Tibial artery (tissue), 4 donors: ENCODE measurements at places on chromosomes 2 and 18.

- H3K27ac ChIP-seq, result peak within 1 kb of the TSS; percentile 99
- no peaks in the 10 kb centered on the region for H3K36me3 ChIP-seq
- H3K4me3 ChIP-seq, result peak within 1 kb of the TSS; percentile 93
- no peaks in the 10 kb centered on the region for H3K27me3 ChIP-seq
These were observed at the start of gene ANXA4 for GRCh38 chr2:69741575-69742321. ANXA4 (plus strand) TSS chr2:69742134; CDS start chr2:69781566, 39,432 bp downstream.

DNA sequence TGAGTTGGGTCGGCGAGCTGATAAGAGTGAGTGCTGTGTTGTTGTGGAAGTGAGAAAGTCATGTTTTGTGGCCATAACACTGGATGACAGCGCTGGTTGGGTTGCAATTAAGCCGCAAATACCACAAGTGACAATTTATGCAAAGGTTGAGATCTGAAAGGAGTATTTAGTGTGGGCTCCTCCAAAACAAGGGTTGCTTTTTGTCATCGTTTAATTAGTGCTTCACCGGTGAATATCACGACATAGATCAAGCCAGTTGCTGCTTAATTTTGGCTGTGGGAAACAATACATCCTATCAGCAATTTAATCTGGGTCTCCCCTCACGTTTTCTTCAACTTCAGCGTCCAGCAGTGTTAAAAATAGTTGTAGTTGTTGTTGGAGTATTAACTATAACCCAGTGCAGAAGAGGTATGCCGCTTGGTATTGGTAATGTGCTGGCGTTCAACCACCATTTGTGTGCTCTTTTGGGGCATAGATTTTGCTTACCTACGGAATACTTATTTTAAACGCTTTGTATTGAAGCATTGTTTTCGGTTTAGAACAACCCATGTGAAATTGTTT lies 662 bp downstream of the ACVR2A start:
- peak overlapping the region; percentile 67 for H3K4me3 ChIP-seq
- no peaks in the 10 kb centered on the region for H3K27me3 ChIP-seq
- peaks cover 7% of the 10 kb centered on the region for H3K4me1 ChIP-seq
- H3K36me3 ChIP-seq, result no peaks in the 10 kb centered on the region

- H3K4me3 ChIP-seq, result no peak overlapping the region
- no peaks in the 10 kb centered on the region for H3K4me1 ChIP-seq
- no peaks in the 10 kb centered on the region for H3K27me3 ChIP-seq
- no peak for DNase-seq
- no peak overlapping the region for H3K27ac ChIP-seq
- no peaks in the 10 kb centered on the region for H3K36me3 ChIP-seq
These were observed 43.7 kb upstream of the MEX3C start for GRCh38 chr18:51241226-51241625.

- peak; percentile 50 for DNase-seq
- no peaks in the 10 kb centered on the region for H3K36me3 ChIP-seq
- no peaks in the 10 kb centered on the region for H3K27me3 ChIP-seq
- peak overlapping the region; percentile 78 for H3K27ac ChIP-seq
- H3K4me1 ChIP-seq, result no peaks in the 10 kb centered on the region
- H3K4me3 ChIP-seq, result peak overlapping the region; percentile 9
These were observed 163.5 kb downstream of the UXS1 start for GRCh38 chr2:106030287-106031268.

- no peak for DNase-seq
- no peak overlapping the region for H3K4me3 ChIP-seq
- H3K36me3 ChIP-seq, result no peaks in the 10 kb centered on the region
- H3K27ac ChIP-seq, result no peak overlapping the region
- H3K4me1 ChIP-seq, result no peaks in the 10 kb centered on the region
- H3K27me3 ChIP-seq, result no peaks in the 10 kb centered on the region
These were observed 63.8 kb downstream of the ARL6IP6 start for GRCh38 chr2:152782171-152782570.

DNA sequence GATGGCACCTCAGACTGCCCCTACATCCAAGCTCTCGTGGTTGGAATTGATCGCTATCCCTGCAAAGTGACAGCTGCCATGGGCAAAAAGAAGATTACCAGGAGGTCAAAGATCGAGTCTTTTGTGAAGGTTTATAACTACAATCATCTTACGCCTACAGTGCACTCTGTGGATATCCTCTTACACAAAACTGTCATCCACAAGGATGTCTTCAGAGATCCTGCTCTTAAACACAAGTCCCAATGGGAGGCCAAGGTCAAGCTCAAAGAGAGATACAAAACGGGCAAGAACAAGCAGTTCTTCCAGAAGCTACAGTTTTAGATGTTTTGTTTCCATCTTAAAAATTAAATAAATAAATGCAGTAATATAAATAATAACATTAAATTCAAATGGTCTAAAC lies 45.4 kb downstream of the INO80D start:
- no peaks in the 10 kb centered on the region for H3K4me1 ChIP-seq
- peaks cover 5% of the 10 kb centered on the region for H3K36me3 ChIP-seq
- H3K4me3 ChIP-seq, result no peak overlapping the region
- no peak overlapping the region for H3K27ac ChIP-seq
- H3K27me3 ChIP-seq, result no peaks in the 10 kb centered on the region

- no peaks in the 10 kb centered on the region for H3K36me3 ChIP-seq
- no peaks in the 10 kb centered on the region for H3K4me1 ChIP-seq
- H3K27me3 ChIP-seq, result no peaks in the 10 kb centered on the region
- H3K27ac ChIP-seq, result no peak overlapping the region
- DNase-seq, result peak; percentile 47
These were observed 31.9 kb upstream of the GALNT14 start for GRCh38 chr2:31170071-31170698.

- DNase-seq, result peak; percentile 27
- no peaks in the 10 kb centered on the region for H3K27me3 ChIP-seq
- no peaks in the 10 kb centered on the region for H3K36me3 ChIP-seq
- H3K4me1 ChIP-seq, result peaks cover 16% of the 10 kb centered on the region
These were observed at the start of gene PLCD4 for GRCh38 chr2:218607436-218608115. PLCD4 (plus strand) TSS chr2:218607899; CDS start chr2:218615740, 7,841 bp downstream.

- no peaks in the 10 kb centered on the region for H3K4me1 ChIP-seq
- no peaks in the 10 kb centered on the region for H3K27me3 ChIP-seq
- H3K27ac ChIP-seq, result no peak overlapping the region
These were observed 199.5 kb upstream of the MEIS1 start for GRCh38 chr2:66235428-66235827.

GRCh38 chr2:63642946-63643345 lies 54.2 kb downstream of the MDH1 start:
- no peak overlapping the region for H3K4me3 ChIP-seq
- H3K27ac ChIP-seq, result no peak overlapping the region
- H3K4me1 ChIP-seq, result no peaks in the 10 kb centered on the region

- no peaks in the 10 kb centered on the region for H3K27me3 ChIP-seq
- no peak for DNase-seq
- H3K4me3 ChIP-seq, result no peak overlapping the region
- H3K27ac ChIP-seq, result no peak overlapping the region
These were observed 460.2 kb upstream of the UBE2E3 start for GRCh38 chr2:180520206-180520605.

GRCh38 chr18:76504749-76505148 lies 9.7 kb upstream of the ZNF516 start:
- no peaks in the 10 kb centered on the region for H3K4me1 ChIP-seq
- no peak overlapping the region for H3K4me3 ChIP-seq
- DNase-seq, result no peak
- H3K36me3 ChIP-seq, result no peaks in the 10 kb centered on the region

- DNase-seq, result peak; percentile 43
- no peak overlapping the region for H3K4me3 ChIP-seq
- no peaks in the 10 kb centered on the region for H3K4me1 ChIP-seq
- no peaks in the 10 kb centered on the region for H3K27me3 ChIP-seq
These were observed 31.8 kb downstream of the HDAC4 start for GRCh38 chr2:239368906-239369552.

DNA sequence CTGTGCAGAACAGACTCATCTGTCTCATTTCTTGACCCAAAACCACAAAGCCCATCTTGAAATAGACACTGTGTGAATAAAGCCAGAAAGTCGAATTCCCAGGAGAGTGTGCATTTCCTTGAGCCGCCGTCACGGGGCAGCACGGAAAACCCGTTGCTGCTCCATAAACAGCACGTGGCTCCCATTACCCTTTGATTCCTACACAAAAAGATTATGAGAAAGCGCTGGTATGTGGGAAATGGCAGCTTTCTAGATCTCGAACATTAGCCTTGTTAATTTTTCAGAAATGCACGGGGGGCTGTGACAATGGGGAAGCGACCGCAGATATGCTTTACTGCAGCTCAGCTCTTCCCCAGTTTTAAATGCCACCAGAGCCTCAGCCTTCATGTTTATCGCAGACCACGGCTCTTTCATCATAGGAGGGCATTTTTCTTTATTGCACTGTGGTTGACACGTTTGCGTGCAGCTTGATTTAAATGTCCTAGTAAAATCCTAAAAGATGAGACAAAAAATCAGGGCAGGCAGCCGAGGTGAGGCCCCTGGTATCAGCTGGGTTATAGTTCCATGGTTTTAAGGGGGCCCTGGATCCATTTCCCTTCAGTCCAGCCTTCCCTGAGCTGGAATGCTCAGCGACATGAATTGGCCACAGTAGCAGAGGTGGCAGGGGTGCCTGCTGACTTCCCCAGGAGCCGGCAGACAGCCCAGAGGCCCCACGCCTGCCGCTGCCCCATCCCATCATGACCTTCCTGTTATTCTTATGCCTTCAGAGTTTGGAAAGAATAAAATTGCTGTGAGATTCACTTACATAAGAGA lies 249.3 kb downstream of the NDUFA10 start:
- no peak for DNase-seq
- peaks cover 10% of the 10 kb centered on the region for H3K4me1 ChIP-seq
- H3K27ac ChIP-seq, result no peak overlapping the region
- no peak overlapping the region for H3K4me3 ChIP-seq

GRCh38 chr18:52190631-52191030 lies 149.4 kb upstream of the DCC start:
- H3K36me3 ChIP-seq, result no peaks in the 10 kb centered on the region
- H3K27ac ChIP-seq, result no peak overlapping the region
- no peak overlapping the region for H3K4me3 ChIP-seq
- no peaks in the 10 kb centered on the region for H3K4me1 ChIP-seq
- no peak for DNase-seq
- no peaks in the 10 kb centered on the region for H3K27me3 ChIP-seq

- no peak for DNase-seq
- H3K36me3 ChIP-seq, result no peaks in the 10 kb centered on the region
- no peaks in the 10 kb centered on the region for H3K4me1 ChIP-seq
- H3K27me3 ChIP-seq, result no peaks in the 10 kb centered on the region
These were observed 124.8 kb downstream of the NUP35 start for GRCh38 chr2:183248866-183249567.

DNA sequence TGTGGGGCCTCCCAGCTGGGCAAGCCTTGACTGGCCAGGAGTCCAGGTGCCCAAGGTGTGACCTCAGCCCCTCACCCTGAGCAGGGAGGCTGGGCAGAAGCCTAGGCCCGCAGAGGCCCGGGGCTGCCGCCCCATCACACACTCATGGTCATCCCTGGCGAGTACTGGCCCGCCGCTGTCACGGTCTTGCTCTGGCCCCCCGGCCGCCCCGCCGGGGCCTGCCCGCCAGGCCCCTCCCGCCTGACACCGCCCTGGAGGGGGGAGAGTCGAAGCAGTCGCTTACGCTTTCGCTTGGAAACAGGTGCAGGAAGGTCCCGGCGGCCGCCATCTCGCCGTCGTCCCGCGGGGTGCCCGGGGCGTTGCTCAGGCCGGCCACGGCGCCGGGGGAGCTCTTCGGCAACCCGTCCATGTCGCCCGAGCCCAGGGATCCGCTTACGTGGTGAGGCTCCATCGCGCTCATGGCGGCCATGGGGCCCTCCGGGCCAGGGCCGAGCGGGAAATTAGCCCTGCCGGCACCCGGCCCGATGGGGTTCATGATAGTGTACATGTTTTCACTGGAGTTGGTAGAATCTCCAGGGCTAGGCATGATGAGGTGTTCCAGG lies 26.6 kb upstream of the ANKRD62 start:
- no peaks in the 10 kb centered on the region for H3K4me1 ChIP-seq
- DNase-seq, result no peak
- H3K27me3 ChIP-seq, result no peaks in the 10 kb centered on the region
- no peaks in the 10 kb centered on the region for H3K36me3 ChIP-seq
- no peak overlapping the region for H3K27ac ChIP-seq
